Inflammatory macrophage (primary cell): ENCODE measurements at places on chromosomes 7 and 10.

DNA sequence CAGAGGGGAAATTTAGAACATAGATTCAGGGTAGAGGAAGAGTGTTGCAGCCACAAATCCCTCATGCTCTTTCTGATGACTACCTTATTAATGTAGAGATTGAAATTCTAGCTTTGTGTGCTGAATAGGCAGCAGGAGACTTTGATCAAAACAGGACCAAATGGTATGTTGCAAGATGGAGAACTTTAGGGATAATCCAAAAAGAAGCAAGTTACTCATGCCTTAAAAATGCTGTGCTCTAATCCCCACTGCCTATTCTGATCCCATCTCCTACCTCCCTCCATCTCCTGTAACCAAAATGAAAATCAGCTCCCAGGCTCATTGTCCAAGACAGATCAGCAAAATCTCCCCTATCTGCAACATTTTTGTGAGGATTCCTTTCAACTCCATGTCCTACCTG lies 31.3 kb downstream of the CH25H start:
- DNase-seq: no peak

GRCh38 chr7:108046952-108047506 lies 44.1 kb upstream of the LAMB1 start:
- DNase-seq: no peak

DNA sequence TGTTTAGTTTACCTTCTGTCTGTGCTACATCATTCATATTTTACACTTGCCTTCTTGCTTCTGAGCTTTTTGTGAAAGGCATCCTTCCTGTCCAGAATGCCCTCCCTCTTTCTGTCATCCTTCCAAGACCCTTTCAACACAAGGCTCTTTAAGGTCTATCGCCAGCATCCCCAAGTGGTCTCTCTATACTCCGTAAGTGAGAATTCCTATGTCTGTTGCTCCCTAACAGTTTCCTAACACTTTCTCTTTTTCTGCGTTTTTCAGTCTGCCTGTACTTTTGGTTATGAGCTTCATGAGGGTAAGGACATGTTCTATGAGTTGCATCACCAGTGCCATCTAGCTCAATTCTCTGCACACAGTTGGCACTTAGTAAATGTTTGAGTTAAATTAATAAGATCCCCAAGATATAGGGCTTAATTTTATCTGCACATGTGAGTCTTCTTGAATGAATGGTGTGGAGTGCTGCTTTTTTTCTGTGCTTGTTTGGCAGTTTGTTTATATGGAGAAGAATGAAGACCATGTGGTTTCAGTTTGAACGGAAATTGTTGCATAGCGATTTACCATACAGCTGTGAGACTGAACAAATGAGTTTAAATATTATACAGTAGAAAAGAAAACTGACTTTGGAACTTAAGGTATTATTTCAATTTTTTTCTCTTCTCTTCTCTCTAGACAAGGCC lies 29.4 kb downstream of the RABGEF1 start:
- DNase-seq: no peak

GRCh38 chr7:17651341-17651740 lies 289.0 kb downstream of the SNX13 start:
- DNase-seq: no peak

DNA sequence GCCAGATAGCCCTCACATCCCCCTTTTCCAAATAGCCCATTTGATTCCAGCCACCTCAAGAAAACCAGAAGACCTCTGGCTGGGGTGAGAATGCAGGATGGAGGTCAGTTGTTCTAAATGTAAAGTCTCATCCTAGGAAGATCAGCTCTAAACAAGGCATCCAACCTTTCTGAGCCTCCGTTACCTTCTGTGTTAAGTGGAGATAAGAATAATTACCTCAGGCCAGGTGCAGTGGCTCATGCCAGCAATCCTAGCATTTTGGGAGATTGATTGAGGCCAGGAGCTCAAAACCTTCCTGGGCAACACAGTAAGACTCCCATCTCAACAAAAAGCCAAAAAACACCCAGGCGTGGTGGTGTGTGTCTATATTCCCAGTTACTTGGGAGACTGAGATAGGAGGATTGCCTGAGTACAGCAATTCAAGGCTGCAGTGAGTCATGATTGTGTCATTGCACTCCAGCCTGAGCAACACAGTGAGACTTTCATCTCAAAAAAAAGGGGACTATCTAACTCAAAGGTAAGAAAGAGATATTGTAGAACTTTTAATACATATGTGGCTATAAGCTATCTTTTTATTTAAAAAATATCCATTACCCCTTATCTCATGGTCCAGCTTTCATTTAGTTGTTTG lies 43.5 kb downstream of the PRTFDC1 start:
- peak; percentile 29 for DNase-seq

- no peak for DNase-seq
These were observed 264.3 kb downstream of the CACNA2D1 start for GRCh38 chr7:82179311-82179710.

DNA sequence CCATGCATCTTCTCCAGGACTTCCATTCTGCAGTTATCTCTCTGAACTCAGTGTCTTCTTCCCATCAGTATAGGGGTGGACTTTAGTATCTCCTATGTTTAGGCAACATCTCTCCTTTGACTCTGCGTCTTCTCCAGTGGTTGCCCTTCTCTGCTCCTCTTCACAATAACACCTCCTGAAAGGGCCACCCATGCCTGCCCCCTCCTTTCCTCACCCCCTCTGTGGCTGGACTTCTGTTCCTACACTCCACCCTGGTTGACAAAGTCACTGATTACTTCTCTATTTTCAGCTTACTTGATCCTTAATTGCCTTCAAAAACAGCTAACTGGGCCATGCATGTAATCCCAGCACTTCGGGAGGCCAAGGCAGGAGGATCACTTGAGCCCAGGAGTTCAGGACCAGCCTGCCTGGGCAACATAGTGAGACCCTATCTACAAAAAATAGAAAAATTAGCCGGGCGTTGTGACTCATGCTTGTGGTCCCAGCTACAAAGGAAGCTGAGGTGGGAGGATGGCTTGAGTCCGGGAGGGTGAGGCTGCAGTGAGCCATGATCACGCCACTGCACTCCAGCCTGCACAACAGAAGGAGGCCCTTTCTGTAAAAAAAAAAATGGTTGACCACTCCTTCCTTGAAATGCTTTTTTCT lies 13.7 kb downstream of the SRGN start:
- DNase-seq: peak; percentile 86

DNA sequence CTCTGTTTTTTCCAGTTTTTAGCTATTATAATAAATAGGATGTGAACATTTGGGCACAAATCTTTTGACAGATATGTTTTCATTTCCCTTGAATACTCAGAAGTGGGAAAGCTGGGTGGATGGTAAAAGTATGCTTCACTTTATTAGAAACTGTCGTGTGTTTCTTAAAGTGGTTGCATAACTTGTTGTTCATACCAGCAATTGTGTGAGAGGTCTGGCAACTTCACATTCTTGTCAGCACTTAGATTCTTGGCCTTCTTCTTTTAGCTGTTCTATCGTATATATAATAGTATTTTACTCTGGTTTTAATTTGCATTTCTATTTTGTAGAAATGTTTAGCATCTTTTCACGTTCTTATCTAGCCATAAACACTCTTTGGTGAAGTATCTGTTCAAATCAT lies 894.4 kb downstream of the KCNMA1 start:
- DNase-seq: no peak

- no peak for DNase-seq
These were observed 220.0 kb downstream of the ARHGAP21 start for GRCh38 chr10:24503461-24504320.

DNA sequence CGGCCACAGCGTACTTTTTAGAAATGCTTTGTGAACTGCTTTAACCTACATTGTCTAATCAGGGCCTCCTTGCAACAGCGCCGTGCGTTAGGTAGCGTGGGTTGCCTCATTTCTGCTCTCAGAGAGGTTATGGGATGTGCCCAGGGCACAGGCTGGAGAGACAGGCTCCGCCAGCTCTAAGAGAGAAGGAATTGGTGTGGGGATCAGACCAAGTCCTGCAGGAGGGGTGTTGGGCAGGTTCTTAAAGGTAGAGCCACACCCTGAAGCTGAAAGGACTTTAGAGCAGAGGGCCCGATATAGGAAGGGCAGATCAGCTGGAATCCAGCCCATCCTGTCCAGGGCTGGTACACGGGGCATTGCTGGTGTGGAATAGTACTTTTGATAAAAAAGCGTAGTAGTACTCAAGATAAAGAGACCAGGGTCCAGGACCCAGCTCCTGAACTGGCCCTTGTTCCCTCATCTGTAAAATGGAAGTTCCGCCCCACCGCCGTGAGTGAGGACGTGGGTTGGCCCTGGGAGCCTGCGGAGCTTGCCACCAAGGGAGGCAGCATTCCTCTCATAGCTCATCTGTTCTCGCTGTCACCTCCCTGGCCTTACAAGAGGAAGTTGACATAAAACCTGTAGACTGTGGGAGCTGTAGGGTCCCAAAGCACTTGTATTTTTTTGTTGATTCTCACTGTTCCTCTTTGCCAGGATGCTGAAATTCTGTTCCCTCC lies 37.2 kb downstream of the TMEM120A start:
- no peak for DNase-seq

DNA sequence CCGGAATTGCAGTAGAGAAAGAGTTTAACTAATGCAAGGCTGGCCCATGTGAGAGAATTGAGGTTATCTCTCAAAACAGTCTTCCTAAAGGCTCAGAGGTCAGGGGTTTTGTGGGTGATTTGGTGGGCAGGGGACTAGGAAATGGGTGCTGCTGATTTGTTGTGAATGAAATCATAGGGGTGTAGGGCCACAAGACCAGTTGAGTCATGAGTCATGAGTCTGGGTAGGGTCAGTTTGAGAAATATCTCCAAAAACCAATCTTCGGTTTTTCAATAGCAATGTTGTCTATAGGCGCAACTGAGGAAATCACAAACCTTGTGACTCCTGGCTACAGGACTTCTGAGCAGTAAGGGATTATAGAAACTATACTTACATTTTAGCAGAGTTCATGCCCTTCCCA lies 460.0 kb upstream of the NRP1 start:
- DNase-seq: peak; percentile 59

DNA sequence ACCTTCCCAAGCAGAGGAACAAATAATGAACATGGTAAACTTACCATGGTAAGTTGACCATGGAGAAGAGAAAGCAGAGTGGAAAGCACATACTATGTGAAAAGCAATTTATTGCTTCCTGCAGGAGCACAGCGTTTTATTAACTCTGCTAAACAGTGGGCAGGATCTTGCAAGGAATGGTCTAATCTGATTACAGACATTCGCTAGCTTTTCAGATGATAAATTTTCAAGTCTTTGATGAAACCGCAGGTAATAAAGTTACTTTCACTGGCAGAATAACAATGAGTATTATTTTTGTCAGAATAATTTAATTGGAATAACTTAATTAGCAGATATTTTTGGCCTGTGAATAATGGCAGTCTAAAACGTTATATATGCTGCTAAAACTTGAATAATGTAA lies 89.6 kb upstream of the HGF start:
- no peak for DNase-seq

DNA sequence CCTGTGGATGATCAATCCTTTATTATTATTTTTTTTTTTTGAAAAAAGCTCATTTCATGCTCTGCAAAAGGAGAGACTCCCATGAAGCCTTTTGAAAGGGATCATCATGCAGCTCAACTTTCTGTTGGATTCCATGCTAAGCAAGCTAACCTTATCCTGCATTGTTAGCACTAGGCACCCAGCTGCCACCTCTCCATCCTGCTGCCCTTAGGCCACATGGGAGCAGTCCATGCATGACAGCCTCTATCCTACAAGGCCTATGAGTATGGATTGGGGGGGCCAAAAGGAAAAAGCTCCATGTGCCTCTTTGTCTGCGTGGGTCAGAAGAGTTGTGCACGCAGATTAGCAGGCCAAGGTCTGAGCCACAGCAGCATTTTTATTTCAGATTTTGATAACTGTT lies 19.2 kb downstream of the SMNDC1 start:
- DNase-seq: no peak

DNA sequence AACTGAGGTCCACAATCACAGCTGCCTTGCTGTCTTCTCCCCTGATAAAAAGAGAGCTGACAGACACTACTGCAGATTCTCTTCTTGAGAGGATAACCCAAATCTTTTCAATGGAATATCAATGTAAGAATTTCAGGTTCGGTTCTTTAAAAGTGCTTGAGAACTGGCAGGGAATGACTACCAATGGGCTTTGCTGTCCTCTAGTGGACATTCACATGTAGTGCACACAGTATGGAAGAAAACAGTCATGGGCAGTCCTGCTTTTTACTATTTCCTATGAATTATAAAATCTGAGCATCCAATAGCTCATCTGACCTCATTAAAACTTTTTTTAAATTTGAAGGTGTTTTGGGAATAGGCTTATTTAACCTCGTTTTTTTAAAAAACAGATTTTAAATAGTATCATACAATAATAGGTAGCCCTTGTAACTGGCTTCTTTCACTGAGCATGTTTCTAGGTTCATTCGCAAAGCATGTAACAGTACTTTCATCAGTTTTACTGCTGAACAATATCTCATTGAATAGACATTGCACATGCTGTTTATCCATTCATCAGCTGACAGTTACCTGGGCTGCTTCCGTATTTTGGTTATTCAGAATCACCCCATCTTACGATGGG lies 18.3 kb downstream of the FZD9 start:
- peak; percentile 57 for DNase-seq

DNA sequence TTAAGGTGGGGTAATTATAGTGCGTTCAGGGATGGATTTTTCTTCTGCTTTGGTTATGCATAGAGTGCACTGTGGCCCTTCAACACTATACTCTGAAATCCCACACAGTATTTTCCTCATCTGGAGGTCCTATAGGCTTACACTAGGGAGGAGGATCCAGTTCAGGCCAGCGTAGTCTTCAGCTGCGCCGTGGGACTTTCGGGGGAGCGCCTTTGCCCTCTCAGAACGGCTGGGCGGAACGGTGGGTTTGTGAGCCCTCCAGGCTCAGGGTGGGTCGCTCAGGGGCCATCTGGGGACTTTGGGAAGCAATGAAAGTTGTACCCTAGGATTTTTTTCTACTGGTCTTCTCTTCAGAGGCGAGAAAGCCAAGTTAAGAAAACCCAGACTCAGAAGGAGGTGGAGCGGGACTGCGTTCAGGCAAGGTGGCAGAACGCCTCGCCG lies 652 bp upstream of the VPS26A start:
- DNase-seq: no peak

GRCh38 chr10:86956848-86957448 lies 467 bp downstream of the MMRN2 start:
- no peak for DNase-seq

- DNase-seq: no peak
These were observed 597.9 kb upstream of the DPP6 start for GRCh38 chr7:153454306-153454705.

GRCh38 chr10:132195366-132196075 lies 8.8 kb downstream of the DPYSL4 start:
- no peak for DNase-seq

DNA sequence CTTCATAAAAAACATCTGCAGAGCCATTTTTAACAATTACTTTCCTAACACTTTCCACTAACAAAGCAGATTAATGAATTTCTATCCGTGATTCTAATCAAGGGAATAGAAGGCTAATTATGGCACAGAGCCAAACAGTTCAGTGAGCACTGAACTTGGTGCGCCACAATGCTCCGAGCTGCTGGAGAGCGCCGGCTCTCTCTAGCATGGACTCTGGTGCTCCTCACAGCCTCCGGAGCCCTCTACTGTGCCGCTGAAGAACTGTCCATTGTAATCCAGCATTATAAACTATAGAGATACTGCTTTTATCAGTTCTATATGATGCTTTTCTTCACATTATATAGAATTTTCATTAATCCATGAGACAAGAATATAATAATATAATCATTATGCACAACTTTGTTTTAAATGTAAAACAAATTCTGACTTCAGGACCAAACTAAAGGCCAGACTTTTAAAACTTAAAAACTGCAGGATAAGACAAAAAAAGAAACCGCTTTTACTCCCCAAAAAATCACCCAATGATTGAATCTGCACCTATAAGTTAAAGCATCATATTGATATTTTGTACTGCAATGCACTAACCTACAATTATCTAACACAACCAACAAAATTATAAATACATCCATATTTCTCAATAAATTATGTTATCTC lies 123.6 kb downstream of the RNF32 start:
- DNase-seq: no peak
